ENCODE measurements at places on chromosomes 1 and 21. TPM values are rescaled to one million over a fixed set of nuclear protein-coding genes. Genes with fewer than 3 reads are reported as not detected.

- no peaks in the 10 kb centered on the region for H3K36me3 ChIP-seq
- no peak overlapping the region for H3K4me3 ChIP-seq
- no peaks in the 10 kb centered on the region for H3K4me1 ChIP-seq
- no peak for DNase-seq
- H3K27ac ChIP-seq, result no peak overlapping the region
- H3K27me3 ChIP-seq, result no peaks in the 10 kb centered on the region
Observed at GRCh38 chr1:239882967-239883366, 208.7 kb upstream of the FMN2 start.

DNA sequence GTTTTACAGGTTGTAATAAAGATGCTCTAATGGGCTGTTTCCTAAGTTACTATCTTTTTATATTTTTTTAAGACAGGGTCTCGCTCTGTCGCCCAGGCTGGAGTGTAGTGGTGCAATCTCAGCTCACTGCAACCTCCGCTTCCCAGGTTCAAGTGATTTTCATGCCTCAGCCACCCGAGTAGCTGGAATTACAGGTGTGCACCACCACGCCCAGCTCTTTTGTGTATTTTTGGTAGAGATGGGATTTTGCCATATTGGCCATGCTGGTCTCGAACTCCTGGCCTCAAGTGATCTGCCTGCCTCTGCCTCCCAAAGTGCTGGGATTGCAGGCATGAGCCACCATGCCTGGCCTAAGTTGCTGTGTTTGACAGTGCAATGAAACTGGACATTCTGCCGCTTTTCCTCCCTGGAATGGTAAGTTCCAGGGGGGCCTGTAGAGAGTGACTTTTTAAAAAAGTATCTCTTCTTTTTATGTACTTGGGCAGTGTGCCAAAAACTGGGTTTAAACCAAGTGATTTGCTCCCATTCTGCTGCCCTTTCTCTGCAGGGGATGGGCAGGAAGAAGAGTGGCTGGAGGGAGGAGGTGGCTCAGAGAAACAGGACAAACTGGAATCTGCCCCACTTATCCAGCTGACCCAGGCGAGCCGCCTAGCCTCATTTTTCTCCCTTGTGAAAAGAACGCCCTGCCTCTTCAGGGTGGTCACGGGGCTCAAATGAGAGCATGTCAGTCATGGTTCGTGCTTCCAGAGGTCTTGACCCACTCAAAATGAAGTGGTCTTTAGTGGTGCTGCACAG, 2.3 kb downstream of the SLC37A1 start:
- no peak overlapping the region for H3K4me3 ChIP-seq
- no peaks in the 10 kb centered on the region for H3K36me3 ChIP-seq
- H3K27ac ChIP-seq, result no peak overlapping the region
- DNase-seq, result no peak

DNA sequence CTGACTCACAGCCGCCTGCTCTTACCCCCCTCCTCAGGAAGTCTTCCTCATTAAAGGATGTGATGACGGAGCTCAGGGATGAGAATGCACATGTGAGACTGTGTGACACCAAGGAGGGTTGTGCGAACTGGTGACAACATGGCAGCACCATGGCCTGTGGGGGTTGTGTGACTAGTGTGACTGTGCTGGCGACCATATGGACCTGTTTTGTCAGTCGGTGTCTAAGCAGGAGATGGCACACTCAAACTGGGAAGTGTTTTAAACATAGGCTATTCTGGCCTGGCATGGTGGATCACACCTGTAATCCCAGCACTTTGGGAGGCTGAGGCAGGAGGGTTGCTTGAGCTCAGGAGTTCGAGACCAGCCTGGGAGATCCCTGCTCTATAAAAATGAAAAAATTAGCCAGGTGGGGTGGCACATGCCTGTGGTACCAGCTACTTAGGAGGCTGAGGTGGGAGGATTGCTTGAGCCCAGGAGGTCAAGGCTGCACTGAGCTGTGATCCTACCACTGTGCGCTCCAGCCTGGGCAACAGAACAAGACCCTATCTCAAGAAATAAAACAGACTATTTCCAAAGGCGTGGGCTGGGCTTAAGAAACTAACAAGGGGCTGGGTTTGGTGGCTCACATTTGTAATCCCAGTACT, 7.4 kb downstream of the TRNP1 start:
- H3K4me3 ChIP-seq, result no peak overlapping the region
- H3K27me3 ChIP-seq, result no peaks in the 10 kb centered on the region
- peak overlapping the region; percentile 45 for H3K27ac ChIP-seq

GRCh38 chr21:42861848-42862400, 17.4 kb downstream of the WDR4 start:
- no peak overlapping the region for H3K4me3 ChIP-seq
- DNase-seq, result no peak
- no peaks in the 10 kb centered on the region for H3K27me3 ChIP-seq
- H3K36me3 ChIP-seq, result peaks cover 80% of the 10 kb centered on the region
- H3K4me1 ChIP-seq, result no peaks in the 10 kb centered on the region

DNA sequence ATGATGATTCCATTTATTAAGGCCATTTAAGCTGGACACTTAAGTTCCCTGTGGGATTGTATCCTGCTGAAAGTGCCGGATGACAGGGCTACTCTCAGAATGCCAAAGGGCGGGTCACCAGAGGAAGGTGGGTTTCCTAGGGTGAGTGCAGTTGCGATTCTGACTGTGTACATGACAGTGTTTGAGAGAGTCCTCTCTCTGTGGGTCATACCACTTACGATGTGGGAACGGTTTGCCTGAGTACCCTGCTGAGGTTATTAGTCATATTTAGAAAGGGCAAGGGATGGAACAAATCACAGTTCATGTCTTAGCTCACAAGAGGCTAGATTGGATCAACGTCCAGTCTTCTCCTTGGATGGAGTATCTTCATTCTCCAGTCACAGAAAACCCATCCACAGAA, 461.9 kb downstream of the CAMTA1 start:
- no peak for DNase-seq
- H3K27ac ChIP-seq, result no peak overlapping the region

DNA sequence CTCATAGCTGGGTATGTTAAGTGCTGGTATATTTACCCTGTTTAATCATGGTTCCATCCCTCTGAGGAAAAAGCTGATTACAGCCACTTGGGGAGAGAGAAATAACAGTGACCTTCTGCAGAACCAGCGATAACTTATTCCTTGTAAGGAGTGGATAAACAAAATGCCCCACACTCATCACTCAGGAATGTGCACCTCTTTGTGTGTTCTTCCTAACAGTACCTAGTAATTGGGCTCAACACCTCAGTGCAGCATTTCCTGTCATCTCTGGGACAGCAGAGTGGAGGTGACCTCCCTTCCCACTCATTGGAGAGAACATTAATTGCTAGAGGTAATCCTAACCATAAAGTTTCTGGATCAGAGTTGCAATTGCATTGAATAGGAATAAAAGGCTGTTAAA, 112.5 kb upstream of the F3 start:
- H3K4me1 ChIP-seq, result peaks cover 31% of the 10 kb centered on the region
- no peak overlapping the region for H3K4me3 ChIP-seq
- DNase-seq, result peak; percentile 23
- H3K36me3 ChIP-seq, result no peaks in the 10 kb centered on the region

- no peak overlapping the region for H3K4me3 ChIP-seq
- no peaks in the 10 kb centered on the region for H3K27me3 ChIP-seq
- peaks cover 22% of the 10 kb centered on the region for H3K4me1 ChIP-seq
Observed at GRCh38 chr21:36976882-36977651, 10.6 kb upstream of the HLCS start.

GRCh38 chr1:27298632-27299384, 23.2 kb upstream of the TMEM222 start:
- no peak overlapping the region for H3K27ac ChIP-seq
- no peak overlapping the region for H3K4me3 ChIP-seq
- no peak for DNase-seq
- peaks cover 22% of the 10 kb centered on the region for H3K36me3 ChIP-seq
- H3K4me1 ChIP-seq, result no peaks in the 10 kb centered on the region

- peaks cover 69% of the 10 kb centered on the region for H3K4me1 ChIP-seq
- no peaks in the 10 kb centered on the region for H3K27me3 ChIP-seq
- no peak for DNase-seq
Observed at GRCh38 chr1:93667642-93668041, 14.0 kb downstream of the BCAR3 start.

DNA sequence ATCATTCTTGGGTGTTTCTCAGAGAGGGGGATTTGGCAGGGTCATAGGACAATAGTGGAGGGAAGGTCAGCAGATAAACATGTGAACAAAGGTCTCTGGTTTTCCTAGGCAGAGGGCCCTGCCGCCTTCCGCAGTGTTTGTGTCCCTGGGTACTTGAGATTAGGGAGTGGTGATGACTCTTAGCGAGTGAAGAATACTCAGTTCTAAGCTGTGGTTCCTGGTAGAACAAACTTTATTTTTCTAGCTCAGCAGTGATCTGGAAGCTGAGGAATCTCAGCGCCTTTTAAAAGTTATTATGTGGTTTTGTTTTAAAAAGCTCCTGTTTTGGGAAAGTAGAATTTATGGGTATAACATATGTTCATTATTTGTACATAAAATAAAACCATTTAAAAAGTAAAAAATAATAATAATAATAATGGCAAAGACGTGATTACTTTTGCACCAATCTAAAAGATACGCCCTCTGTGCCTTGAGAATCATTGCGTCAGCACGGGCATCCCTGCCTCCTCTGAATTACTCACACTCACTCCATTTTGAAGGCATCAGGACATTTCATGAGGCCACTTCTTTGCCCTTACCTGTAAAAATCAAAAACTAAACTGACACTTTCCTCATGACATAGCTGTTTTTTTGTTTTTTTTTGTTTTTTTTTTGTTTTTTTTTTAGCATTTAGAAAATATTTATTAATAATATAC, 29.7 kb upstream of the TNFRSF1B start:
- H3K27ac ChIP-seq, result no peak overlapping the region
- H3K4me1 ChIP-seq, result no peaks in the 10 kb centered on the region
- peaks cover 31% of the 10 kb centered on the region for H3K27me3 ChIP-seq
- no peaks in the 10 kb centered on the region for H3K36me3 ChIP-seq
- no peak overlapping the region for H3K4me3 ChIP-seq

DNA sequence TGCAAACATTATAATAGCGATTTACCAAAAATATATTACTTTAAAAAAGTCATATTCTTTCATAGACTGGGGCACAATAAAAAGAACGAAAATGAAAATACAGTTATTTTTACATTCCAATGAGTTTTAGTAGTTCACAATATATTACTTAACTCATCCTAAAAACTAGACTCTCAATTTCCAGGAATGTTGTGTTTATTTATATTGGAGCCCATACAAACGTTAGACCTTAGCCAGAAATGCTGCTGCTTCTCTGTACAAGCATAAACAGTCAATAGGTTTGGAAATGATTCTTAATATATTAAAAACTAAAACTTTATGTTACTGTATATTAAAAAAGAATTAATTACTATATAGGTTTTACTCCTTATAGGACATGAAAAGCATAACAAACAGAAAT, 302.3 kb downstream of the BRINP3 start:
- no peak overlapping the region for H3K4me3 ChIP-seq
- H3K27ac ChIP-seq, result no peak overlapping the region
- H3K27me3 ChIP-seq, result no peaks in the 10 kb centered on the region
- DNase-seq, result no peak
- H3K36me3 ChIP-seq, result no peaks in the 10 kb centered on the region
- no peaks in the 10 kb centered on the region for H3K4me1 ChIP-seq

- no peaks in the 10 kb centered on the region for H3K27me3 ChIP-seq
- DNase-seq, result peak; percentile 20
- no peak overlapping the region for H3K27ac ChIP-seq
- H3K4me1 ChIP-seq, result peaks cover 15% of the 10 kb centered on the region
- no peak overlapping the region for H3K4me3 ChIP-seq
Observed at GRCh38 chr1:219566951-219567947, 45.7 kb downstream of the ZC3H11B start.

- no peaks in the 10 kb centered on the region for H3K4me1 ChIP-seq
- H3K27me3 ChIP-seq, result peaks cover 33% of the 10 kb centered on the region
- no peaks in the 10 kb centered on the region for H3K36me3 ChIP-seq
- no peak for DNase-seq
- H3K4me3 ChIP-seq, result no peak overlapping the region
Observed at GRCh38 chr1:4655674-4656532, 1.5 kb downstream of the AJAP1 start.

GRCh38 chr1:53619367-53620060, 119.5 kb downstream of the GLIS1 start:
- no peaks in the 10 kb centered on the region for H3K4me1 ChIP-seq
- H3K4me3 ChIP-seq, result no peak overlapping the region
- no peak for DNase-seq
- H3K27me3 ChIP-seq, result peaks cover 4% of the 10 kb centered on the region
- no peak overlapping the region for H3K27ac ChIP-seq

- H3K36me3 ChIP-seq, result no peaks in the 10 kb centered on the region
- H3K4me3 ChIP-seq, result no peak overlapping the region
- H3K27me3 ChIP-seq, result no peaks in the 10 kb centered on the region
Observed at GRCh38 chr1:21494196-21494595, 15.0 kb upstream of the ALPL start.

DNA sequence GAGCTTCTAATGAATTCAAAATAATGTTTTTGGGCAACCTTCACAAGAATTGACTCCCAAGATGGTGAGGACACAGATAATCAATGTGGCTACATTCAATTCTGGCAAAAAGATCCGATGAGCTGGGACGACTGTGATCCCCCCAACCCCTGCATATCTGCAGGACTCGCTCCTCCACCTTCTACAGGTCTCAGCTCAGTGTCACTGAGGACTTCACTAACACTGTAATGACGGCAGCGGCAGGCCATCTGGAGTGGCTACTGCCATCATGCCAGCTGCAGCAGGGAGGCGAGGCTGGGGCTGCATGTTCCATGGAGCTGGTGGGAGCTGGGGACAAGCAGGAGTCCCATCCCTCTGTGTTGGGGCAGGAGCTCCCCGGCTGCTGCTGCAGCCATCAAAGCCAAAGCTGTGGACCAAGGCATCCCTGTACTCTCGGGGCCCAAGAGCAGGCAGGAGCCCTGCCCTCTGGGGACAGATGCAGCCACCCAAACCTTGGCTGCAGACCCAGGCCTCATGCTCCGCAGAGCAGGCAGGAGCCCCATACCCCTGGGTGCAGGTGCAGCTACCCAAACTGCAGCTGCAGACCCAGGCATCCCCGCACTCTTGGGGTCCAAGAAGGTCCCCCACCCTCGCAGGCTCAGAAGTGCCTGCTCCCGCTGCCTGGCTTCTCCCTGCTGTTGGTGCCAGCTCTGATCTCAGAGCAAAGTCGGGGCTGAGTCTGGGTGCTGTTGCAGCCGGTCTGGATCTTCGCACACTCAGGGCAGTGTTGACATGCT, 12.2 kb upstream of the DHRS3 start:
- no peak overlapping the region for H3K27ac ChIP-seq
- H3K36me3 ChIP-seq, result no peaks in the 10 kb centered on the region
- no peak overlapping the region for H3K4me3 ChIP-seq
- DNase-seq, result no peak

The HPDL gene
- polyA plus RNA-seq, result not detected

The TTC24 gene
- 0.18 TPM for polyA plus RNA-seq

The REG4 gene
- not detected for polyA plus RNA-seq

The MRPL37 gene
- polyA plus RNA-seq, result 26.5 TPM

The SELL gene
- polyA plus RNA-seq, result 0.18 TPM

The IL23R gene
- 0.07 TPM for polyA plus RNA-seq

The CBS gene
- 112 TPM for polyA plus RNA-seq

The OR14A16 gene
- polyA plus RNA-seq, result not detected

The SPATA21 gene
- polyA plus RNA-seq, result 1.4 TPM

The FALEC gene
- polyA plus RNA-seq, result 0.33 TPM

The GCSAML gene
- polyA plus RNA-seq, result not detected

The CNIH3 gene
- 0.99 TPM for polyA plus RNA-seq

The TMEM82 gene
- 0.40 TPM for polyA plus RNA-seq
